Right lobe of liver (tissue), 6 donors: ENCODE measurements at places on chromosomes 12 and 14.

- no peak for DNase-seq
These were observed 216.4 kb downstream of the KLHL28 start for GRCh38 chr14:44745371-44745770.

- peak; percentile 77 for DNase-seq
These were observed 165.8 kb downstream of the EMP1 start for GRCh38 chr12:13362260-13362841.

GRCh38 chr12:8556531-8557097 lies 15.9 kb upstream of the CLEC4E start:
- no peak for DNase-seq

DNA sequence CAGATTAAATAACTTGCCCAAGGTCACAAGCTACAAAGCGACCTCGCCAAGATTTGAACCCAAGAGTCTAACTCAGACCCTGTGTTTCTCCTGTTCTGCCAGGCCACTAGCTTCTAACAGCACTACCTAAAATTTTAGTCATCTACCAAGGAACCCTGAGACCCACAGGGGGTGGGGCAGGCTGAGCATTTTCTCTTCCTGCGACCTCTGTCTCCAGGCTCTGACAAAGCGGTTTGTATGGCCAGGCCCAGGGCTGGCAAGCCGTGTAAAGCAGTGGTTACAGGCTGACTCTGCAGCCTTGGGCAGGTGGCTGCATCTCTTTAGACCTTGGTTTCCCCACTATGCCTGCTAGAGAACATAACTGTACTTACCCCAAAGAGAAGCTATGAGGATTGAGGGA lies 5.3 kb downstream of the VDR start:
- no peak for DNase-seq

- no peak for DNase-seq
These were observed 59.8 kb upstream of the KRR1 start for GRCh38 chr12:75571204-75571603.

- no peak for DNase-seq
These were observed 51.6 kb downstream of the EFCAB11 start for GRCh38 chr14:89902881-89903280.

DNA sequence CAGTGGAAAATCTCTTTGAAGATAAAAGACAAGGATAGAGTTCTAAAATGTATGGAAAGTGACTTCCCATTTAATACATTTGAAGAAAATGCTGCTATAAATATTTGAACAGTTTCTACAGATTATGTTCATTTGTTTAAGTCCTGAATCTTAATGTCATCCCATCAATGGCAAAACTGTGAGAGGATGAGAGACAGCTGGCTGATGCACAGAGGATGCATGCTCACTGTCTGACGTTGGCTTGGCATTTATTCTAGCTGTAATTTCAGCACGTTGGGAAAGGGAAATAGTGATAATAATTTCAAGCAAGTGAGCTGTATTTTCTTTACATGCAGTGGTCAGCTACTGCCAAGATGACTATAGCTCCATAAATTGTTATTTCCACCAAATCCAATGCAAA lies 40.5 kb downstream of the PPFIA2 start:
- no peak for DNase-seq

DNA sequence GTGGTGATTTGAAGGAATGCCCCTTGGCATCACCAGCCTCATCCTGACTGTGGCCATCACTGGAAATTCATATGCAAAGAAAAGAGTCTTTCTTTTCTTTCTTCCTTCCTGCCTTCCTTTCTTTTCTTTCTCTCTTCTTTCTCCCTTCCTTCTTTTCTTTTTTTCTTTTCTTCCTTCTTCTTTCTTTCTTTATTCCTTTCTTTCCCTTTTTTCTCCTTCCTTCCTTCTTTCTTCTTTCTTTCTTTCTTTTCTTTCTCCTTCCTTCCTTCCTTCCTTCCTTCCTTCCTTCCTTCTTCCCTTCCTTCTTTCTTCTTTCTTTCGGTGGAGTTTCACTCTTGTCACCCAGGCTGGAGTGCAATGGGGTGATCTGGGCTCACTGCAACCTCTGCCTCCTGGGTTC lies 58.0 kb upstream of the TMEM132D start:
- DNase-seq: no peak

- no peak for DNase-seq
These were observed 228.1 kb upstream of the AMIGO2 start for GRCh38 chr12:47307680-47308399.

GRCh38 chr14:34078117-34078743 lies 127.4 kb upstream of the EGLN3 start:
- DNase-seq: no peak

GRCh38 chr12:85273381-85274314 lies 6.4 kb upstream of the ALX1 start:
- no peak for DNase-seq

GRCh38 chr12:116517431-116518045 lies 41.6 kb upstream of the MAP1LC3B2 start:
- DNase-seq: no peak

- no peak for DNase-seq
These were observed 897.4 kb upstream of the SEL1L start for GRCh38 chr14:82431031-82431430.

DNA sequence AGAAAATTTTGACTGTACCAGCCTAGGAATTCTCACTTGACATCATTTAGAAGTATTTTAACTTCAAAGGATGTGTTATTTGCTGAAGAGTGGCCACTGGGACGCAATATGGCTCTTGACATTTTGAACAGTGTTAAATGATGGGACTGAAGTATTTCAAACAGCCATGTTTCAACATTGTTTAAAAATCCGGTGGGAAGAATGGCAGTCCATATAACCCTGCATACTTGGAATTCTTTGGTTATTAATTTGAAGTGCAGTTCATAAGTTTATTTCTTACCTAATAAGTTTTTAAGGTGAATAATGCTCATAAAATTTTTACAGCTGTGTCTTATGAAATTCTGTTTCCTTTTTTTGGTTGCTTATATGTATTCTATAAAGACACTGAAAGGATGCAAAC lies 8.3 kb downstream of the TMTC2 start:
- DNase-seq: no peak

GRCh38 chr14:69876848-69877306 lies 2.3 kb upstream of the SMOC1 start:
- DNase-seq: peak; percentile 70

DNA sequence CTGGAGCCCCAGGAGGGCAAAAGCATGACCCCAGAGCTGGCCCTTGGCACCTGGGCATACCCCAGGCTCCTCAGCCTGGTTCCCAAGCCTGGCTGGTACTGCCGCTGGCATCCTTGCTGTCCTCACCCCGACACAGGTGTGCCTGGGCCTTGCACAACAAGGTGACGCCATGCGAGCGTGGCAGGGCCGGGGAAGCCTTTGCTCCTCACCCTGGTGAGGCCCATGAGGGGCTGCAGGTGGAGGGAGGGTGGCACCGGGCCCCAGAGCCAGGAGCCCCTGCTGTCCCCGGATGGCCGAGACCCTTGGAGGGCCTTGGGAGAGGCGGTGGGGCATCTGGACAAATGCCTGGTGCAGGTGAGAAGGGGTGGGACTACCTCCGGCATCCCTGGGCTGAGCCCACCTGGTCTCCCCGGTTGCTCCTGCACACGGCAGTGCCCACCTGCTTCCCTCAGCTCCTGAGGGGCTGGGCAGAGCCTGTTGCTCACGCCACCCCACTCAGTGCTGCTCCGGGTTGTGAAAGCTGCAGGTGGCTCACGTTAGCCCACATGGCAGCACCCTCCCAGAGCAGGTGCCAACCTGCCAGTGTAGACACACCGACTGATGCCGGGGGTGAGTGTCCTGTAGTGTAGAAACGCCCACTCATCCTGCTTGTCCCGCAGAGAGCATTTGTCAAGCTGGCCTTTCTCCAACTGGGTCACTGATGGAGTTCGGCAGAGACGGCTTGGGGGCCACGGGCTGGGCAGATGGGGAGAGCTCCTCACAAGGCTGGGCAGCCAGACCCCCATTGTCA lies 24.6 kb upstream of the KIF26A start:
- peak; percentile 20 for DNase-seq

GRCh38 chr12:43742106-43742505 lies 16.5 kb downstream of the PUS7L start:
- DNase-seq: no peak

GRCh38 chr12:122421821-122422729 lies at the start of gene CLIP1:
CLIP1 (minus strand) TSS chr12:122422669; CDS start chr12:122380452, 42,217 bp downstream.
- peak; percentile 71 for DNase-seq
